Activated CD8-positive, alpha-beta memory T cell treated with anti-CD3 and anti-CD28 coated beads for 4 hours (primary cell): ENCODE measurements at places on chromosomes 6 and 20.
A peak's percentile ranks its signal among the peaks of the same experiment; 100 is the strongest.

DNA sequence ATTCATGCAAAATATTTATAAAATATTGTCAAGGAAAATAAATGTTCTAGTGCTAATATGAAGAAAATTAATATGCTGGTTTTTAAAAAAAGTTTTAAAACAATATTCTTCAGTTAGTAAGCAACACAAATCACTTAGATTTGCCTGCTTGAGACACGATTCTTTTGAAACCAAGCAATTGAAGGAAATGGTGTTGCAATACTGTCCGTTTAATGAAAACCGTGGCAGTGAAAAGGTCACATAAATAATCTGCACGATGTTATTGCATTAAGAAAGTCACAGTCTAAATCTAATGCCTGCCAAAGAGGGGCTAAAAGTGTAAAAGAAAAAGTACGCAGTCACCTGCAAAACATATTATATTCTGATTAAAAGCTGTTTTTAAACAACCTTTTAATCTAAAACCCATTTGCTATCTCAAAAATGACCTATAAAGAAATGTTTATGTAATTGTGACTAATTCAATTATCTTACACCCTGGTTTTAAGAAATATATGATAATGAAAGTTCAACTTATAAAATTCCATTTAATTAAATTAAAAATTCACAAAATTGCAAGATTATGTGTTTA lies 143.0 kb downstream of the GMDS start:
- no peak for DNase-seq

- no peak for DNase-seq
Measured at GRCh38 chr6:107314531-107314939, 144.8 kb downstream of the PDSS2 start.

GRCh38 chr6:14254505-14254904 lies 136.9 kb downstream of the CD83 start:
- no peak for DNase-seq

DNA sequence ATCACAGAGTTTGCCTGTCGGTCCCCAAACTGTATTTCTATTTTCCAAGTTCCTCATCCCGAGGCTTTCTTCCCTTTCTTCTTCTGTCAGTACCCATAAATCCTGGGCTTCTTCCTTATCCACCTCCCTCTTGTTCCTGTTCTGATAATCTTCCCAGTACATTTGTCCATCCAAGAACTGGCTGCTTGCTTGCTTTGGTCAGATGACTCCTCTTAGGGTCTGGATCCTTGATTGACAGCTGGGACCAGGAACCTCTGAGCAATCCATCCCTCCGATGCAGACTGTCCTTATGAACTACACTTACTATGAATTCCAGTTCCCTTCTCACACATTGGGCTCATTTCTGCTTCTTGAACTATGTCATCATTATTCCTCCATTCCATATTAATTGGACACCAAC lies 275.3 kb upstream of the CITED2 start:
- no peak for DNase-seq

GRCh38 chr6:72416744-72417465 lies 205.0 kb upstream of the KCNQ5 start:
- DNase-seq: no peak

GRCh38 chr6:1049900-1050299 lies 262.0 kb upstream of the FOXQ1 start:
- DNase-seq: no peak

DNA sequence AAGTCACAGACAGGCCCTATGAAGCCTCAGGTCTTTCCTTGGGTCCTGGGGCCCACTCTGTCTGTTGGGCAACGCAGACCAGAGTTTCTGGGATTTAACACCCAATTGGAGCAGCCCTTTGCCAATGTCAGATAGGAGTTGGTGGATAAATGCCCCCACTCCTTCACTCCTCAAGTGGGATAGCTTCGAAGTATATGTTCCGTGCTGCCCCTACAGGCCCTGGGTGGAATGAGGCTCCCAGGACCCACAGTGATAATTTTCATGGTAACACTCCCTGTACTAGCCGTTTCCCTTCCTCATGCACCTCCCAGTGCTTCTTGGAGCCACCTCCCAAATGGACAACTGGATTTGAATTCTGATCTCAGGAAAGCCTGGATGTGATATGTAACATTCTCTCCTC lies 145.4 kb downstream of the FOXA2 start:
- no peak for DNase-seq

GRCh38 chr6:47631269-47631772 lies 67.1 kb upstream of the ADGRF4 start:
- DNase-seq: no peak

DNA sequence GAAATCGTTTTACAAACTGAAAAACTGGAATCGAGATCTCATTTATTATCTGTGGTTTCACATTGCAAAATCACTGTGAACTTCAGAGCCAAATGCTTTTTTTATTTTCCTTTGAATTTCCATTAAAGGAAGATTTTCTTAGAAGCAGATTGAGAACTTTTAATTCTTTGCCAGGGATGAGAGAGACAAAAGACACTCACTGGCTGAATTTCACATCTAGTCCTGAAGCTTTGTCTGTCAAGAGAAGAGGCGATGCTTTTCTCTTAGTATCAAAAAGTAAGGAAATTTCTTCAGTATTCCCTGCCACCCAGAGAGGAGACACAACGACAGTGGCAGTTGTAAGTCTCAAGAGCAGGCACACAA lies 141.8 kb downstream of the TMEM200A start:
- DNase-seq: no peak

DNA sequence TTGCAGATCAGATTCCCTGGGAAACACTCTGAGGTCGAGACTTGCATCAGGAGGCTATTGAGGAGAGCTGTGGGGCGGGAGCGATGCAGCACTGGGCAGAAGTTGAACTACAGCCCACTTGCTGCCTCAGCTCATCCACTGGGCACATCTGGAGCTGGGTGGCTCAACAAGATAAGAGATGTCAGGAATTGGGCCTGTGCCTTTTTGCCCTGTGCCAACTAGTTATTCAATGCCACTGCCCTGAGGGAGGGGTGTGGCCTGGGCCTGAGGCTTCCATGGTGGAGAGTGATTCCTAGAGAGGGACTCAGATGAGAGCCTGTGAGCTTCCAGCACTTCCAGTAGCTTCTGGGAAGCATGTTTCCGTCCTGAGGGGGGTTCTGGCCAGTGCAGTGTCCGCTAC lies 32.7 kb downstream of the BRPF3 start:
- DNase-seq: no peak

DNA sequence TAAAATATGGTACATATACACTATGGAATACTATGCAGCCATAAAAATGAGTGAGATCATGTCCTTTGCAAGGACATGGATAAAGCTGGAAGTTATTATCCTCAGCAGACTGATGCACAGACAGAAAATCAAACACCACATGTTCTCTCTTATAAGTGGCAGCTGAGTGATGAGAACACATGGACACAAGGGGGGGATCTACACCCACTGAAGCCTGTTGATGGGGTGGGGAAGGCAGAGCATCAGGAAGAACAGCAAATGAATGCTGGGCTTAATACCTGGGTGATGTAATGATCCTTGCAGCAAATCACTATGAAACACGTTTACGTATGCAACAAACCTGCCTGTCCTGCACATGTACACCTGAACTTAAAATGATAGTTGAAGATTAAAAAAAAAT lies 71.3 kb downstream of the MANEA start:
- no peak for DNase-seq

DNA sequence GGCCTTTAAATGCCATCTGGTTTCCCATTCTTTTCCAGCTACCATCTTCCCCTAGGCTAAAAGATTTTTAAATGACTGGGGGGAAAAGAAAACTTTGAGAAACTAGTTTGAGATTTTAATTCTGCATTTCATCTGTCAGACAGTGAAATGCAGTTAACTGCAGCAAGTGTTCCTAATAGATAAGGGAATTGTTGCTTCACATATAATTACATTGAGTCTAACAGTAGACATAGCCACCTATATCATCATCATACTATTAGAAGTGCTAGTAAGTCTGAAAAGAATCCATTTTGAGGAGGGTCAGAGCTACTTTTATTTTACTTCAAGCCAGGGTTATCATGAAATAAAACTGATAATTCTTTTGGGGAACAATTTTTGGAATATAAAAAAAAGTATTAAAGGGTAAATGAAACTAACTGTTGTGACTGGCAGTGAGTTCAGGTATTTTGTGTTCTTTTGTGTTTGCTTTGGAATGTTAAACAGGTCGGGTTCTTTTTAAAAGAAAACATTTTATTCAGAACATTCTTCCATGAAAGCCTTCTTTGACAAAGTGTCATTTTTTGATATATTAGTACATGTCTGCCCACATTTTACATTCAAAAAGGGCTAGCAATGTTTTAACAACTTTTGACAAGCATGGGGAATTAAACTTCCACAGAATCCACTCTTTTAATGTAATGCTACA lies 170.1 kb downstream of the HS3ST5 start:
- DNase-seq: no peak

- no peak for DNase-seq
Measured at GRCh38 chr6:36368921-36369865, 18.3 kb downstream of the ETV7 start.

DNA sequence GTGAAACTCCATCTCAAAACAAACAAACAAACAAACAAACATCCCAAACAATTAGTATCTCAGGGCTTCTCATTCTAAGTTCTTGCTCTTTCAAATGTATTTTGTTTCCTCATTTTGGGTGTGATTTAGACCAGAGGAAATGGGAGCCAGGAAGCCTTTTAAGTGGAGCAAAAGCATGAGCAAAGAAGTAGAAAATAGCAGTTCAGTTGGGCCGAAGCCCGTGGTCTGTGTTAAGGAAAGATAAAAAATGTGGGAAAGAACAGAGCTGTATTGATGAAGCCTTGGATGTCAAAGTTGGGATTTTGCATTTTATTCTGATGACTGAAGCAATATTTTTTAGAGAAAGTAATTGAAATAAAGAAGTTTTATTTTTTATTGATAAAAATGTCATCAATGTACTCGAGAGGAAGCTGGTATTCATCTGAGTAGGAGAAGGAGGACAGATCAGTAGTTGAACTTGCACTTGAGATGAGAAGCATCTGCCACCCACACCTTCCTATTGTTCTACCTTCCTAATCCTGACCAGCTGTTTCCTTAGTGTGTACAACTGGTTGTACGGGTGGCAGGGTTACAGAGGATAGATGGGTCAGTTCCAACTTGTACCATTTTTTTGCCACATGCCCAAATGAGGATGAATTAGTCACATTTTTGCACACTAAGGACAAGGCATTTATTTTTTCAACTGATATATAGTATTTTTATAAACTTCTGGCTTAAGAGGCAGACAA lies 56.1 kb downstream of the KIAA0408 start:
- DNase-seq: no peak

DNA sequence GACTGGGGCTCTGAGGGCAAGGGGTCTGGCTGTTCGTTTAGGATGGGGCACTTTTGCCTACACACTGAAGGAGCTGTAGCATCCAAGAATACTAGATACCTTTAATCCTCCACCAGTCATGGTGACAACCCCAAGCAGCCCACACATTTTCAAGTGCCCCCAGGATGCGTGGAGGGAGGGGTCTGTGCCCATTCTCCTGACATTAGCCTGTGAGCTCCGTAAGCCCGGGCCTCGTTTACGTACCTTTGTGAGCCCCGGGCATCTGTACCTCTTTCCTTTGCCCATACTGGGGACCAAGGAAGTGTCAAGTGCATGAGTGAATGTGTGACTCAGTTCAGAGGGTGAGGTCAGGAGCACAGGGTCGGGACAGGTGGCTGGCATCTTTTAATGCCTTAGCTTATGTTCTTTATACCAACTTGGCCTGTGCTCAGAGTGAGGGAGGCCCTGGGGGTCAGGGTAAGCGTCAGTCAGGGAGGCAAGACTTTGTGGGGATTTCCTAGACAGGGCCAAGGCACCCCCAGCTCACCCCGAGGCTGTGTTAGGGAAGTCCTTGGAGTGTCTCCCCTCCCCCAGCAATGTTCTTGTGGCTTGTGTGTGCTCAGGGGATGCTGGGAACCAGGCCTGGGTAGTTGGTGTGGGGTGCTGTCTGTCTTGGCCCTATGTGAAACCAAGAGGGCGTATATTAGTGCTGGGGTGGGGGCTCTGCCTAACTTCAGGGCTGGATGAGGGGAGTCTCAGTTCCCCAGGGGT lies 12.9 kb downstream of the VEGFA start:
- no peak for DNase-seq

DNA sequence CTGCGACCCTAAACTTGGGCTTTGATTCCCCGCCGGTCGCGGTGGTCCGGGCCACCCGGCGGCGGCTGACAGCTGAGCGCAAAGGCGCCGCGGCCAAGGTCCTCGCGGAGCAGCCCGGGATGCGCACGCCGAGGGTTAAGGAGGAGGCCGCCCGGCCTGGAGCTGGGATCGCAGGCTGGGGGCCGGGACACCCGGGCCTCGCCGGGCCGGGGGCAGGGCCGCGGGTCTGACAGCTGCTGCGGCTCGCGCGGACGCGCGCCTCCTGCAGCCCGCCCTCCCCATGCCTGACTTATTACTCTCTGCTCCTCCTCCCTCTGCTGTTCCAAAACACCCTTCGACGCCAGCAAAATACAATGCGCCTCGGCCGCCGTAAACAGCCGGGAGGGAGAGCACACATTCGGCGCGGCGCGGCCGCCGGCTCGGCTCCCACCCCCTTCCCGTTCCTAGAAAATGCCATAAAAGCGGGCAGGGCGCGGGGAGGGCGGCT lies 746 bp downstream of the BACH2 start:
- peak; percentile 46 for DNase-seq

- DNase-seq: no peak
Measured at GRCh38 chr6:114638341-114638740, 295.5 kb upstream of the HS3ST5 start.

DNA sequence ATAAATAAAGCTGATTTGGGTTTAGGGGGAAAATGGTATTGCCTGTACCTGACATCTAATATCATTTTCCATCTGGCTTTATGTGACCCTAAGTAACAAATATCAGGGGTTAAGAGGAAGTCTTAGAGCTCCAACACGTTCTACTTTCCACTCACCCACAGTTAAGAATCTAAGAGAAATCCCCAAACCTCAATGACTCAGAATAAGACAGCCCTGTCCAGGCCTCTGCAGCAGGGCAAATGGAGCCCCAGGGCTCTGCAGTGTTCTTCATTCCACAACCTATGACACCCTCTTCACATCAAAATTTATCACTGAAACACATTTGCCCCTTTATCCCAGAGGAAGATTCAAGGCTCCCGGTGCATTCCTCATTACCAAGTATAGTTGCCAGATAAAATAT lies 20.3 kb upstream of the TENT5A start:
- DNase-seq: no peak

DNA sequence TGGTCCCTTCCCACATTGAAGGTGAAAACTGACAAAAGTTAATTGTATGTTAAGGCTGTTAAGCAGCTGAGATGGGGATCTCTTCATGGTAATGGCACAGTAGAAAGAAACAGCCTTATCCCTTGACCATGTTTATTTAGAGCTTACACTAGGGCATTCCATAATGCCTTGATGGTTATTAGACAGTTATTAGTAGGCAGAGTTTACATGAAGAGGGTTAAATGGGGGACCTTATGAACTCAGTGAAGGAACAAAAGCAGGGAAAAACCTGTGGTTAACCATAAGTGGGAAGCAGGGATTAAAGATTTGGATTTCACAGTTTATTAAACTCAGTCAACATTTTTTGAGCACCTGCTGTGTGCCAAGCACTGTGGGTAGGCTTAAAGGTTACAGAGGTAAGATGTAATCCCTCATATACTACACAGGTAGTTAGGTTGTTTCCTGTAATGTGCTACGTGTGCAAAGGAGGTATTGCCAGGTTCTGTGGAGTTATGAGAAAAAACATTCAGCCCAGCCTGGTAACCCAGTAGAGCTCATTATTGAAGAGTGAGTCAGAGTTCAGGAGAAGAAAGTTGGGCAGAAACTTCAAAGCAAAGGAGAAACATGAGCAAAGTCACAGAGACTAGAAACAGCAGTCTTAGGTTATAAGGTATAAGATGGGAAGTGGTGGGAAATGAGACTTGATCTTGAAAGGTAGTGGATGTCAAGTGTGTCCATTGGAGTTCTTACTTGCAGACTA lies 32.3 kb upstream of the GNRH2 start:
- DNase-seq: no peak

GRCh38 chr6:33957131-33957891 lies 153.5 kb upstream of the MLN start:
- DNase-seq: no peak
